HFFc6 (cell line): ENCODE measurements at places on chromosomes 2 and 18. TPM values are rescaled to one million over a fixed set of nuclear protein-coding genes. Genes with fewer than 3 reads are reported as not detected.

GRCh38 chr2:104447831-104448434 is 406.0 kb upstream of the POU3F3 start:
- DNase-seq = no peak

DNA sequence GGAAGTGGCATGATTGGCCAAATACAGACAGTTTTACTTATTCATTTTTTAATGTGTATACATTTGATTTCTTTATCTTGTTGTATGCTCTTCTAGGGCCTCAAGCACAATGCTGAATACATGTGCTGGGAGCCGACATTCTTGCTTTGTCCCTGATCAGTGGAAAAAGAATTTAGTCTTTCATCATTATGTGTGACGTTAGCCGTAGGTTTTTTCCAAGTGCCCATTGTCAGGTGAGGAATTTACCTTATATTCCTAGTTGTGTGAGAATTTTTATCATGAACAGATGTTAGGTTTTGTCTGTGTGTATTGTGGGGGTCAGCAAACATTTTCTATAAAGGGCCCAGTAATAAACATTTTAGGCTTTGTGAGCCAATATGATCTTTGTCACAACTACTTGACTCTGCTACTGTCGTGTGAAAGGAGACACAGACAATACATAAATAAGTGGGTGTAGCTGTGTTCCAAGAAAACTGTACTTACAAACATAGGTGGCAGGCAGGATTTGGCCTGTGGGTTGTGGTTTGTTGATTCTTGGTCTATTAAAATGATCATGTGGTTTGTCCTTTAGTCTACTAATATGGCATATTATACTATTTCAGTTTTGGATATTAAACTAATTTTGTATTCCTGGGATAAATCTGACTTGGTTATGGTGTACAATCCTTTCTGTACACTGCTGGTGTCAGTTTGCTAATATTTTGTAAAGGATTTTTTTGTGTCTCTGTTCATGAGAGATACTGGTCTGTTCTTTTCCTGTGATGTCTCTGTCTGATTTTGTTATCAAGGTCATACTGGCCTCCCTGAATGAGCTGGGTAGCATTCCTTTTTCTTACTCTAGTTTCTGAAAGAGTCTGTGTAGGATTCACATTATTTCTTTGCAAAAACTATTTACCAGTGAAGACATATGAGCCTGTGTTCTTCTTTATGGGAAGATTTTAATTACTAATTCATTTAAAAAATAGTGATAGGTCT is 132.2 kb upstream of the SMAD7 start:
- no peak for DNase-seq

- DNase-seq = peak; percentile 76
These were observed 42.4 kb upstream of the FIGN start for GRCh38 chr2:163778045-163778781.

The NT5C1B gene
- not detected in 3 replicates for total RNA-seq

- DNase-seq = no peak
These were observed 369.7 kb downstream of the EPHA4 start for GRCh38 chr2:221202431-221202830.

The GPR55 gene
- not detected in 3 replicates for total RNA-seq

- no peak for DNase-seq
These were observed 507.4 kb upstream of the MYT1L start for GRCh38 chr2:2838548-2838845.

- no peak for DNase-seq
These were observed 103.9 kb downstream of the VIT start for GRCh38 chr2:36800381-36800780.

The LONRF2 gene
- total RNA-seq = not detected in 3 replicates

GRCh38 chr2:105723431-105723830 is 21.3 kb upstream of the NCK2 start:
- no peak for DNase-seq

- peak; percentile 37 for DNase-seq
These were observed 10.5 kb upstream of the TMSB10 start for GRCh38 chr2:84894758-84895520.

The COL6A3 gene
- 477 to 800 TPM (median 644 TPM) in 3 replicates for total RNA-seq

GRCh38 chr2:64267699-64268098 is 123.5 kb upstream of the PELI1 start:
- DNase-seq = no peak

DNA sequence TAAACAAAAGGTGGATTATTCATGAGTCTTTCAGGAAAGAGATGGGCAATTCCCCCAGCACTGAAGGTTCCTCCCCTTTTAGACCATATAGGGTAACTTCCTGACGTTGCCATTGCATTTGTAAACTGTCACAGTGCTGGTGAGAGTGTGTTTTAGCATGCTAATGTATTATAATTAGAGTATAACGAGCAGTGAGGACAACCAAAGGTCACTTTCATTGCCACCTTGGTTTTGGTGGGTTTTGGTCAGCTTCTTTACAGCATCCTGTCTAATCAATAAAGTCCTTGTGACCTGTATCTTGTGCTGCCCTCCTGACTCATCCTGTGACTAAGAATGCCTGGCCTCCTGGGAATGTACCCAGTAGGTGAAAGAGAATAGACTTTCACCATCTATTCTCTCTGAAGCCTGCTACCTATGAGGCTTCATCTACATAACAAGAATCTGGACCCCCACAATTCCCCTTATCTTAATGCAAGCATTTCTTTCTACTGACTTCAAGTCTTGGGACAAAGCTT is 148.7 kb downstream of the CABLES1 start:
- peak; percentile 30 for DNase-seq

The ALK gene
- not detected in 3 replicates for total RNA-seq

GRCh38 chr2:188291142-188291616 is 495 bp upstream of the GULP1 start:
- no peak for DNase-seq

DNA sequence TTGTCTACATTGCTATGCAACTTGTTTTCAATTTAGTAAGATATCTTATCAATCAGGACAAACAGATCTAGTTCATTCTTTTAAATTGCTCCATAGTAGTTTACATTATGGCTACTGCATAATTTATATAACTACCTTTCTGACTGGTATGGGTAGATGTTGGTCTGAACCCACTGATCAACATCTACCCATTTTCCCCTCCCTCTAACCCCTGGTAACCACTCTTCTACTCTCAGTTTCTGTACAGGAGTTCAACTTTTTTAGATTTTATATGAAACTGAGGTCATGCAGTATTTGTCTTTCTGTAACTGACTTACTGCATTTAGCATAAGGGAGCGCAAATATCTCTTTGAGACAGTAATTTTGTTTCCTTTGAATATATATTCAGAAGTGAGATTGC is 73.2 kb downstream of the ITSN2 start:
- DNase-seq = no peak

DNA sequence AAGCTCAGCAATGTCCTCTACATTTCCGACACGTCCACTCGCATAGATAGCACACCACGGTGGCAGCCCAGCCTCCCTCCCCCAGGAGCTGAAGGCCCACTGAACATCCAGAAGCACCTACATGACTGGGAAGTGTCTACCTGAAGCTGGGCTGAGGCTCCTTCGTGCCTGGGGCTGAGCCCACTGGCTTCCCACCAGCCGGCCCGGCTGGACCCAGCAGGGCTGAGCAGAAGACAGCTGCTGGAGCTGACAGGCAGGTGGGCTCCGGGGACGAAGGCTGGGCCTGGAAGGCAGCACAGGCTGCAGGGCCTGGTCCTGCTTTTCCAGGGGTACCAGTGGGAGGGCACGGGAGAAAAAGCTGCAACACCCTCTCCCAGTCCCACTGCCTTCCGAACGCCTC is 13.5 kb downstream of the SDC1 start:
- DNase-seq = no peak

DNA sequence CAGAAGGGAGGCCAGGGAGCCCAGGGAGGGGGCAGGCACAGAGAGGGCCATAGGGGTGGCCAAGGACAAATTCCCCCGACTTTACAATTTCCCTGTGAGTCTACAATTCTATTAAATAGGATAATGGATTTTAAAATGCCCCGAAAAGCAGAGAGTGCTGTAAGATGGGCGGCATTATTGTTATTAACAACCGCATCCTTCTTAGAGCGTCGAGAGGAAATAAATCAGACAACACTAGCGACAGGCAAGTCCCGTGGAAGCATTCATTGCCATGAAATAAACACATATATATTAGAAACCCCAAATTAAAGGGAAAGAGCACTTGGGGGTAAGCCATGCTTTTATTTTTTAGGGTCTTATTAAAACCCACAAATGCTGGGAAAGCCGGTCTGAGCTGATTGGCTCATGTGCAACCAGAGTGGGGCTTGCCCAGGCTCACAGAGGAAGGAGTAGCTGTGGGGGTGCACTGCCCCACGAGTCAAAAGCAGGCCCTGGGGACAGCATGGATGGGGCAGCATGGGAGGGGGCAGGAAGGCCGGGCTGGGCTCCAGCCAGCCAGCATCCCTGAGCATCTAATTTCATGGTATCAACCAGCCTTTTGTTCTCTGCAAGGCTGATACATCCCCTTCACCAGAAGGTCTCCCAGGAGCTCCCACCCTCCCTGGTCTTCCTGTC is 187.1 kb downstream of the CELF4 start:
- no peak for DNase-seq

The LRRC30 gene
- not detected in 2 replicates for total RNA-seq

DNA sequence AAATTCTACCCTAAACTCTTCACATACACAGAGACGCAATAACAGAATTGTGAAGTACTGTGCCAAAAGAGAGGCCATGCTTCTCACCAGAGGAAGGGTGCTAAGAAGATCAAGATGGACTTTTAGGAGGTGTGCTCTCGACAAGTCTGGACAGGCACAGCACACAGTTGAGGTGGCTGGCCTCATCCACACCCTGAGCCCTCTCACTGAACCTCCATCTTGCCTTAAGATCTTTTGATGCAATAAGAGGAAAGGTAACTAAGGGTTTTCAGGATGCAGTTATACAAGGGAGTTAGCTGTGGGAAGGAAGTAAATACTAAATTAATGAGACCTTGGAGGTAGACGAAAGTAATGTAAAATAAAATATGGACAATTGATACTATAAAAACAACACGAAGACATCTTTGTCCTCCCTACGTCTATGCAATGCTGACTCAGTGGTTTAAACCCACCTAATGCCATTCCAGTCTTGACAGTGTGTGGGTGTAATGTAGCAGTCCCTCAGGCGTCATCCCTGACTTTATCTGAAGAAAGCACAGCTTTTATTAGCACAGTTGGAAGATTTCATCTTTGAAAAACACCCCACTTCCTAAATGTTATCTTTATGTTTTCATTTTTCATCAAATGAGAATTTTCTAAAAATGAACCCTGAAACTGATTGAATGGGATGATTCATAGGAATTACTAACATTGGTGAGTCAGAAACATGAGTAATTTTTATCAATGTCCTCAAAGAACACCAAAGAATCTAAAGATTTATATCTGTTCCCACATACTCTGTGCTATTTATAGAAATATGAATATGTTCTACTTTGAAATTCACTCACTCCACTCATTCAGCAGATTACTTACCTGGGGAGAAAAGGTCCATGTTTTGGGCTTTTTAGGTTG is 34.0 kb upstream of the MALL start:
- peak; percentile 81 for DNase-seq

The RAPGEF4 gene
- total RNA-seq = 0.19 to 0.34 TPM (median 0.29 TPM) in 3 replicates

- DNase-seq = peak; percentile 32
These were observed 84.8 kb downstream of the ACAA2 start for GRCh38 chr18:49728542-49728941.

GRCh38 chr2:20615466-20616241 is 35.2 kb downstream of the HS1BP3 start:
- DNase-seq = no peak

The SAG gene
- not detected in 3 replicates for total RNA-seq

The GPAT2 gene
- total RNA-seq = 4.2 to 38.9 TPM (median 6.7 TPM) in 3 replicates
